ENCODE measurements at places on chromosomes 7 and 10.

GRCh38 chr7:23161482-23161881 lies 20.4 kb upstream of the NUP42 start:
- DNase-seq = no peak

DNA sequence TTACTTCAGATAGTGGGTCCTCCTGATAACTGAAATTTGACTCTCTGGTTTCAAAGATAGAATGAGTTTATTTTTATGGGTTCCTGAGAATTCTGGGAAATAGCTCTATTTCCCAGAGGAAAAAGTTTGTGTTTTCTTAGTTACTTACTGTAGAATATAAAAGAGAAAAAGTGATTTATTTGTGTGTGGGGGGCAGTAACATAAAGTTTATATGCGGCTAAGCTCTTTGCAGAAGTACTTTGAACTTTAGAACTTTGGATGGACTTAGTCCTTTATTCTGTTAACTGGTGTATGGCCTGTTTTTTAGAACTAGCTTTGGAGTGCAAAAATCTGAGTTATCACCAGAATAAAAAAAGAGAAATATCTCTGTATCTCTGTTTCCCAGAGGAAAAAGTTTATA lies 157.1 kb downstream of the BBS9 start:
- no peak for DNase-seq

GRCh38 chr7:141276031-141276430 lies 202.2 kb downstream of the TMEM178B start:
- DNase-seq = no peak

GRCh38 chr10:23325132-23325531 lies 19.5 kb downstream of the C10orf67 start:
- DNase-seq = no peak

DNA sequence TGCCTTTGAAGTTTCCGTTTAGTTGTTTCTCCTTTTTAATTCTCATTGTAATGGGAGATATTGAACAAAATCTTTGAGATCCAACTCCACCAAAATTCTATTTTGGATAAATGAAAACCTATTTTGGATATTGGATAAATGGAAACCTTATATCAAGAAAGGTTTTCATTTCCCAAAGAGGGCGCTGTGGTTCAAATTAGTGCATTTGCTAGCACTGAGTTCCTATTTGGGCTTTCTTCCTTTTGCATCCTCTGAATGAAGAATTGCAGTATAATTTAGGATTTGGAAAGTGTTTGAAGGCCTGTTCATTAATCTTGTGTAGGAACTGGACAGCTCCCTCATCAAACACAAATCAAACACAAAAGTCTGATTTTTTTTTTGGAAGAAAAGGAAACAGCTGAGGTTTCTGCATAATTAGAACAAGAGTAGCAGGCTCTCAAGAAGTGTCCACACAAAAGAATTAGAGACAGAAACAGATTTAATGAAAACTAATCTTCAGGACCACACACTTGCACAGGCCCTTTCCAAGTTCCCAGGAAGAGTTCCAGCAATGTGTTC lies 80.8 kb upstream of the KLF14 start:
- no peak for DNase-seq

- no peak for DNase-seq
These were observed 390.9 kb upstream of the CELF2 start for GRCh38 chr10:10626734-10627133.

DNA sequence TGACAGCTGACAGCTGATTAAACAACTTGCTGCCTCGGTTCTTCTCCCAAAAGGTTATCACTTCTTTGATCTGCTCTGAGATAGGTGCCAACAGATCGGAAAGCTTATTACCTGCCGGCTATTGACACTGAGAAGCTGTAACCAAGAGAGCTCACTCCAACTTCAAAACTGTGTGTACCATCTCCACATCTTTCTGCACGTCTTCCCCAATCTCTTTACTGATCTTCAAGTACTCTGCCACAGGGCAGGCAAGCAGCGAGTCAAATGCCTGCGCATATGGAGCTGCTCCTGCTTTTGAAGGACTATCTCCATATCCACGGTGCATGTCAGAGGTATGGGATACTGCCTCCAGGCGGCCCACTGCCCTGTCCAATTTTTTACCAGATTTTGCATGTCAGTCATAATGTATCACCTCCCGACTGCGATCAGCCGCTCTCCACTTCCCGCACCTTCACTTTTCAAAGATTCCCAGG lies 352 bp upstream of the ZNF485 start:
- no peak for DNase-seq

- DNase-seq = no peak
These were observed 33.0 kb downstream of the JAKMIP3 start for GRCh38 chr10:132098539-132099388.
